ENCODE measurements at places on chromosomes 16 and 17.

- DNase-seq: no peak
These were observed 1572.3 kb downstream of the CDH8 start for GRCh38 chr16:60463986-60464385.

GRCh38 chr17:31095236-31096105 lies 694 bp downstream of the NF1 start:
- no peak for DNase-seq

GRCh38 chr16:77435272-77435820 lies 512 bp upstream of the ADAMTS18 start:
- DNase-seq: no peak

DNA sequence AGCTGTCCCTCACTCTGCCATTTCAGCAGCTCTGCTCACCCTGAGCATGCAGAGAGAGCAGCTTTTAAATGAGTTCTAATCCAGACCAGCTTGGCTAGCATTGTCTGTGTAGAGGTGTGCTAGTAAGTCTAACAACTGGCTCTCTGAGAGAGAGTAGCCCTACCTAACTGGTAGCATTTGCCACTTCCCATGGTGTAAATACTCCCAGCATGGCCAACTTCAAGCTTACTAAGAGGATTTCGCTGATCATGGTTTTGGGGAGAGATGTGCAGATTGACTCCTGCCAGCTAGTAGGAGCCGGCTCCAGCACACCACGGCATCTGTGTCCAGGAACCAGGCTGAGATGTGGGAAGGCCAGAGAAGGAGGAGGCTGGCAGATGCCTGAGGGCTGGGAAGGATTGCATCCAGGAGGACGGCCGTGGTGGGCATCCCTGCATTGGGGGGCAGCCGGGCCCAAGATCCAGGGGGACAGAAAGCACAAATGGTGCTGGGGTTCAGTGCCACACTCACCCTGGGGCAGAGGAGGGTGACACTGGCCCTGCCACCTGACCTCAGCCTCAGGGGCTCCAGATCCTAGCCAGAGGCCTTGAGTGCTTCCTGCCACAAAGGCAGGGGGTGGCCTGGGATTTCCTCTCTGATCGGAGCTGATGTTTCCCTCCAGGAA lies 394.9 kb upstream of the TNRC6C start:
- DNase-seq: no peak

DNA sequence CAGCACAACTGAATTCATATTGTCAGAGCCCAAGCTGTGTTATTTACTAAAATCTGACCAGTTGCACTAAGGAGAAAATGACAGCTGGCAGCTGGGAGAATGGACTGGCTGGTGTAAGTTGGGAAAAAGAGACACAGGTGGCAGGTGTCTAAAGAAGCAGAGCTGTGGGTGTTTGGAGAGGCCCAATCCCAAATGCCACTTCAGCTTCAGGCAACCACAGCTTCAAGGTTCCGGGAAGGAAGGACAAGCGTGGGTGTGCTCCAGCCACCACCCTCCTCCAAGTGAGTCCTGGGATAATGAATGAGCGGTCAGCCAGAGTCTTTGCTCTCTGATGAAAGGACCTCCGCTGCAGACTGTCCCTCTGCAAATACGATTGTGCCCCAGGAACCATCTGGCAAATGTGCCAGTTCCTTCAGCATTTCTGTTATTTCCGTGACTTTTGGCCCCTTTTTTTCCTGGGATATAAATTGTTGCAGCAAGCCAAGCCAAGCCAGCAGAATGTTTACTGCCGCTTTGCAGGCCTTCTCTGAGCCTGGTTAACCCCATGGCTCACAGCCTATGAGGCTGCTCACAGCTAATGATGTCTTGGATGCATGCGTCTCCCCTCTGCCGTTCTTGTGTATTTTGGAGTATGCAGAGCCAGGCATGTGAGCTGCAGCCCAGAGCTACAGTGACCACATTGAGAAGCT lies 9.5 kb upstream of the RHBDL3 start:
- DNase-seq: no peak

GRCh38 chr16:53546988-53547391 lies 44.0 kb upstream of the AKTIP start:
- DNase-seq: no peak

GRCh38 chr17:72176516-72176851 lies 55.7 kb downstream of the SOX9 start:
- DNase-seq: no peak

GRCh38 chr17:62388856-62389255 lies 8.5 kb downstream of the EFCAB3 start:
- DNase-seq: no peak

- DNase-seq: no peak
These were observed 3.7 kb downstream of the GGA2 start for GRCh38 chr16:23506606-23506994.

- no peak for DNase-seq
These were observed 33.9 kb downstream of the ARHGAP27 start for GRCh38 chr17:45398800-45399199.

GRCh38 chr16:4460936-4461249 lies 13.5 kb downstream of the NMRAL1 start:
- no peak for DNase-seq

DNA sequence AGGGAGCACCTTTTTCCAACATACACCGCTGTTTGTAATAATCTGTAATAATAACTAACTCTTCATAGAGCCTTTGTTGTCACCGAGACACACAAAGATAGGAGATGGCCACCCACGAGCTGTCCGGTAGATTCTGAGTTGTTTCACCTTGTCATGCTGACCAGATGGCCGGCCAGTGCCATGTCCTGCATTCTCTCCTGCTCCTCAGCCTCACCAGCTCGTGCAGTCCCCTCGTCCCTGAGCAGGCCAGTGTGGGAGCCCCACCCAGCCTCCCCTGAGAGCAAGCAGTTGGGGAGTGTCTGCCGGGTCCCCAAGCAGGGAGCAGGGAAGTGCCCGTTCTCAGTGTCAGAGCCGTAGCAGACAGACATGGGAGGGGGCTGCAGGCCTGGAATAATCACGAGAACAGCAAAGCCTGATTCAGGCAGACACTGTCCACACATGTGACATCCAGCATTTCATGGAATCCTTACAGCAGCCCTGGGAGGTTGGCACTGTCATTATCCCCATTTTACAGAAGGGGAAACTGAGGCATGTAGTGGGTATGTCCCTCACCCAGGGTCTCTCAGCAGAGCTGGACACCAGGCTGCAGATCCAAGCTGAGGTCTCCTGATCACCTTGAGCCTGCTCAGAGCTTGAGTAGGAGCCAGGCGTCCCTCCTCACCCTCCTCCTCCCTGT lies 178.5 kb upstream of the CIBAR2 start:
- no peak for DNase-seq

DNA sequence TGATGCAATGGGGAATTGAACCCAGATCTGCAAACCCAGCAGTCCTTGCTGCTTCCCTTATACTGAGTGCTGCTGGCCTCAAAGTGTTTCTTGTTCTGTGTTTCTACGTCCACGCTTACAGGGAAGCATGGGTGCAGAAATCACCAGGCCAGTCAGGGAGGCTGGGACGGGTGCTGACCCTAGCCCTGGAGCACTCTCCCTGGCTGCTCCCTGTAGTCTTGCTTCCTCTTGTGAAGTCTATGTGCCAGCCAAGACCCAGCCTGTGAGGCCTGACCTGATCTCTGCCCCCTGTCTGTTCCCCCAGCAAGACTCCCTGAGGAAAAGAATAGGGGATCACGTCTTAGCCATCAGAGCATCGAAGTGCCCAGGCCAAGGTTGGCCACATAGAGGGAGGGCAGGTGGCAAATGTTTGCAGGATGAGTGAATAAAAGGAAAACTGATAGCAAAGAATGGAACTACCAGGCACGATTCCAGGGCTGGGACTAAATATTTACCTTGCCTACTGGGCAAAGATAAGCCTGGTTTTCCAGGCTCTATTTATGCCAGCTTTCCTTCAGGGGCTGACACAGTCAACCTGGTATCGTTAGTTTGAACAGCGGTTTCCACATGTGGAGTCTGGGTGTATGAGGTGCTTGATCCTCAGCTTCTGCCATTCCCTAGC lies 41.2 kb upstream of the RHOT1 start:
- no peak for DNase-seq

DNA sequence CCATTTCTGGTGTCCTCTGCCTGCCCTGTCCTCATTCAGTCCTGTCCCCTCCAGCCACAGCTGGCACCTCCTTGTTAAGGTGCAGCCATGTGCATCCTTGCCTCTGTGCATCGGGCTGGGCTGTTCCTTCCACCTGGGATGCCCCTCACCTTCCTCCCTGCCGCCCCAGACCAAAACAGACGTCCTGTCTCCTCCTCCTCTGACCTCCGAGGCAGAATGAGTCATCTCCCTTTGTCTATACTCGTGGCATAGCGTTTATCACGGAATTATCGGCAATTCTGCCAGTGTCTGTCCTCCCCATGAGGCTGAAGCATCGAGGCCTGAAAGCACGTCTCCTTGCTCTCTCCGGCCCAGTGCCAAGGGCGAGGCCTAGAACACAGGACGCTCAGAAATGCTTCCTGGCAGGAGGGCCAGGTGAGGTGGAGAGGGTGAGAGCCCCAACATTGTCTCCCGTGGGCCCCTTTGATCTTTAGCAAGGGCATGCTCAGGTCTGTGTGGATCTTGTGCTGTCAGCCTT lies 4.6 kb downstream of the RAI1 start:
- DNase-seq: no peak

GRCh38 chr16:48393485-48394354 lies 8.5 kb upstream of the SIAH1 start:
- no peak for DNase-seq

DNA sequence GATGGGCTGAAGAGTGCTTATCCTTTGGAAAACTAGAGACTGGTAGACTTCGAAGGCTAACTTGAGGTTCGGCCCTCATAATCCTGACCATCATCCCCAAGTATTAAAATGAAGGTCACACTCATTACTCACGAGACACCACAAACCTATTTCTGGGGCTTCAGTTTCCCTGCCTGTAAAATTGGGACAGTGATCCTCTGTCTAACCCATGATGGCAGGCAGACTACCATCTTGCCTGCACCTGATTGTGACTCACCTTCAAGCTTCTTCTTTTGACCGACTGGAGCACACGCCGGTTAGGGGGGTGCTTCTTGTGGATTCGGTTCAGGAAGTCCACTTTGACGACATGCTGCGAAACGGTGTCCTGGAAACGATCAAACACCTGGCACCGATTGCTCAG lies 14.2 kb upstream of the DHRS13 start:
- DNase-seq: no peak

- no peak for DNase-seq
These were observed 48.7 kb downstream of the CDH8 start for GRCh38 chr16:61987474-61988012.

GRCh38 chr16:1125471-1125870 lies 27.4 kb upstream of the CACNA1H start:
- no peak for DNase-seq

DNA sequence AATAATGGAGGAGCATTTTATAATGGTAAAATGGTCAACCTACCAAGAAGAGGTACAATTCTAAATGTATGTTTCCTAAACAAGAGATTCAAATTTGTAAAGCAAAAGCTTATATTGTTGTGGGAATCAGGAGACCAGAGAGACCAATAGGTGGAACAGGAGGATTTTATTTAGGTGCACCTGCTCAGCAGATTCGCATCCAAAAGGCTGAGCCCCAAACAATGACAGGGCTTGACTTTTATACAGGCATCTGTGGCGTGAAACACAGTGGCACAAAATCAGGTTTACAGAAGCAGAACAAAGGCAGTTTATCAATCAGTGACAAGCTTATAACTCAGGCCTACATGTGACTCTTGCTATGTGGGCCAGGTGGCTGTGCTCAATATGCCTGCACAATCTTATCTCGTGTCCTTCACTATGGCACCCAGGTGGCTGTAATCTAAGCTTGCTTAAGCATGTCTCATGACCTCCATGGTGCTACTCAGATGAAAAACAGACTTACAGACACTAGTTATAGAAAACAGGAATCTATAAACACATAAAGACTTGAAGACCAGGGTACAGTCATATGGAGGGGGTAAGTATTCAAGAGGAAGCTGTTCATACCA lies 780.2 kb upstream of the CA10 start:
- no peak for DNase-seq

GRCh38 chr17:44374306-44375195 lies 10.9 kb upstream of the FAM171A2 start:
- no peak for DNase-seq

DNA sequence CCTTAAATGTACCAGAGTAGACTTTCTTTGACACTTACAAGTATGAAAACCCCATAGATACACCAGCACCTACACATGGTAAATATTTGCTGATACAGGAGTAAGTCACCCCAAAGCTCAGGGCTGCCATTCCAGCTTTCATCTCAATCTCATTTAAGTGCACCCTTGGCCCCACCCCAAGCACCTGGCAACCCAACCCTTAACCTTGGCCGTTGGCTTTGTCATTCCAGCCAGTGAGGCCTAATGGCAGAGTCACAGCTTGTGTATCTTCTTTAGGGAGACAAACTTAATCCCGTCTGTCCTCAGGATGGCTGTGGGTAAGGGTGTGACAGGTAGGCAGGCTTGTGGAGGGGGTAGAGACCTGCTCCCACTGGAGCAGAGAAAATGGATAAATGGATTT lies 31.5 kb upstream of the TMEM220 start:
- DNase-seq: no peak

DNA sequence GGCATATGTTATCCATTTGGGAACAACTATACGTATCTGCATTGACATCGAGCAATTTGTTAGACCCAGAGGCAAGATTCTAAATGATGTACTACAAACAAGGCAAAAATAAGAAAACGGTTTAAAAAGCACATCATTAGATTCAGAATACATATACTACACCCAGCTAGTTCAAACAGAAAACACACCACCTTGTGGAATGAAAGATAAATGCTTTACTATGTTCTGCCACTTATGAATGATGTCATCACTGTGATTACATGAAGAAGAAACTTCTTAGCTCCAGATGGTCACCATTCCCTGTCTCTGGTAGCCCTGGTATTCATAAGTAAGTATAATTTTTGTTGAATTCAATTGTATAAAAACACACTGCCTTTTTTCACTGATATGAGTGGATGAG lies 7.8 kb downstream of the NACA2 start:
- DNase-seq: no peak

GRCh38 chr17:51803161-51803560 lies 355.4 kb downstream of the CA10 start:
- DNase-seq: no peak

DNA sequence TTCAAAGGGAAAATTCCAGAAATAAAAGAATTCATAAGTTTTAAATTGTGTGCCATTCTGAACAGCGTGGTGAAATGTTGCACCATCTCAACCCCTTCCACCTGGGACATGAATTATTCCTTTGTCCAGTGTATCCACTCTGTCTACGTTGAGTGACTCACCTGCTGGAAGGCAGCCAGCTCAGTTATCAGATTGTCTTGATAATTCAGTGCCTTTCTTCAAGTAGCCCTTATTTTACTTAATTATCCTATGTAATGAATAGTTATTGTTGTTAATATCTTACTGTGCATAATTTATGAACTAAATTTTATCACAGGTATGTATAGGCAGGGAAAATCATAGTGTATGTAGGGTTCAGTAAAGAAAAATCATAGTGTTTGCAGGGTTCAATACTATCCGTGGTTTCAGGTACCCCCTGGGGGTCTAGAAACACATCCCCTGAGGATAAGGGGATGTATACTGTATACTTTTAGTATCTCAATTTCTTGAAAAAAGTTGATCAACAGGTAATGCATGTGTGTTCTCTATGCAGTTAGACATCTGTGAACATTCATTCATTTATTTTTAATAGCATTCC lies 7.7 kb upstream of the PCTP start:
- DNase-seq: no peak

GRCh38 chr17:27733773-27734172 lies 66.6 kb downstream of the NOS2 start:
- no peak for DNase-seq

GRCh38 chr16:85923153-85924021 lies 24.4 kb downstream of the IRF8 start:
- DNase-seq: no peak
